Stimulated activated CD8-positive, alpha-beta memory T cell treated with anti-CD3 and anti-CD28 coated beads, Interleukin-4, amount 100 ng/mL, for 48 hours (primary cell): ENCODE measurements at places on chromosomes 7 and 10.

GRCh38 chr7:44621034-44621749 is 14.8 kb downstream of the OGDH start:
- DNase-seq, result no peak

GRCh38 chr7:69992938-69993337 is 394.7 kb downstream of the AUTS2 start:
- no peak for DNase-seq

DNA sequence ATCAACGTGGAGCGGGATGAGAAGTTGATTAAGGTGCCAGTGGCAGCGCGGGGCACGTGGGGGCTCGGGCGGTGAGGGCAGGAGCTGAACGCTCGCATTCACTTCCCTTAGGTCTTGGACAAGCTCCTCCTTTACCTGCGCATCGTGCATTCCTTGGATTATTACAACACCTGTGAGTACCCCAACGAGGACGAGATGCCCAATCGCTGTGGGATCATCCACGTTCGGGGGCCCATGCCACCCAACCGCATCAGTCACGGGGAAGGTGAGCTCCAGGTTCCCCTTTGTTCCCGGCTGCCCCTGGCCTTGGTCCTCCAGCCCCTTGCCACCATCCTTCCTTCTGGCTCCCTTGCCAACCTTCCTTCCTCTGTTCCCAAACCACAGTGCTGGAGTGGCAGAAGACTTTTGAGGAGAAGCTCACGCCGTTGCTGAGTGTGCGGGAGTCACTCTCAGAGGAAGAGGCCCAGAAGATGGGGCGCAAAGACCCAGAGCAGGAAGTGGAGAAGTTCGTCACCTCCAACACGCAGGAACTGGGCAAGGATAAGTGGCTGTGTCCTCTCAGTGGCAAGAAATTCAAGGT is 2.5 kb downstream of the UFSP1 start:
- no peak for DNase-seq

GRCh38 chr7:117395743-117396142 is 31.6 kb downstream of the ASZ1 start:
- DNase-seq, result no peak

GRCh38 chr10:25142116-25142864 is 32.5 kb upstream of the GPR158 start:
- DNase-seq, result no peak

DNA sequence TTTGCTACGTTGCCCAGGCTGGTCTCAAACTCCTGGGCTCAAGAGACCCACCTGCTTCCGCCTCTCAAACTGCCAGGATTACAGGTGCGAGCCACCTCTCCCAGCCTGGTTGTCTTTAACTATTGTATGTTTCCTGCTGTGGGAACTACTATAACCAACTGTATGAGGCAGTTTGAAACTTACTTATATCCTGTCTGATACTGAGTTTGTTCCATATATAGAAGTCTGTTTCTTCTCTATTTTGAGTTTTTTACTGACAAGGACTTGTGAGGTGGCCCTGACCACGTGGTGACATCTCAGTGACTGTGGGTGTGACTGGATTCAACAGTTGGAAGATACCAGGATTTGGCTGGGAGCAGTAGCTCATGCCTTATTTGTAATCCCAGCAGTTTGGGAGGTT is 14.2 kb downstream of the FBH1 start:
- no peak for DNase-seq

DNA sequence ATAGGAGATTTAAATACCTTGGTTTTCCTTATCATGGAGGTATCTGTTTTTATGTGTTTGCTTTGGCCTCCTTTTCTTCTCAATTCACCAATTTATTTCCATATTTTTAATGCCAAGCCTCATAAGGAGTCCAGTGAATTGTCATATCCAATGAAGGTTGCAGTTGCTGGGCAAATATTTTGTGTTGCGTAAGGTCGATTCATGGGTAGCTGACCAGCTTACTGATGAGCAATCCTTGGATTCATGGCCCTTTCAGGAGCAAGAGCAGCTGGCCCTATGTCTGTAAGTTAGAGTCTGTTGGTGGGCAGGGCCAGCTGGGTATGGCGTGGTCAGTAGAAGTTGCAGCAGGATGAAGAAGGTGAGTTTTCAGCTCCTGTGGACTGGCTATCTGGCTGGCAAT is 182.9 kb downstream of the PFKFB3 start:
- no peak for DNase-seq

DNA sequence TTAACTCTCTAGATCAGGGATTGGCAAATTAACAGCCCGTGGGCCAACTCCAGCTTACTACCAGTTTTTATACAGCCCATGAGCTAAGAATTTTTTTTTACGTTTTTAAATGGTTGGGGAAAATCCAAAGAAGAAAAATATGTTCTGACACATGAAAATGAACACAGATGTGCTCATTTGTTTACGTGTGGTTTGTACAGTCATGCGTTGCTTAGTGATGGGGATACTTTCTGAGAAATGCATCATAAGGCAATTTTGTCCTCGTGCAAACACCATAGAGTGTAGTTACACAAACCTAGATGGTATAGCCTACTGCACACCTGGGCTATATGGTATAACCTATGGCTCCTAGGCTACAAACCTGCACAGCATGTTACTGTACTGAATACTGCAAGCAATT is 8.3 kb upstream of the SMKR1 start:
- DNase-seq, result no peak

DNA sequence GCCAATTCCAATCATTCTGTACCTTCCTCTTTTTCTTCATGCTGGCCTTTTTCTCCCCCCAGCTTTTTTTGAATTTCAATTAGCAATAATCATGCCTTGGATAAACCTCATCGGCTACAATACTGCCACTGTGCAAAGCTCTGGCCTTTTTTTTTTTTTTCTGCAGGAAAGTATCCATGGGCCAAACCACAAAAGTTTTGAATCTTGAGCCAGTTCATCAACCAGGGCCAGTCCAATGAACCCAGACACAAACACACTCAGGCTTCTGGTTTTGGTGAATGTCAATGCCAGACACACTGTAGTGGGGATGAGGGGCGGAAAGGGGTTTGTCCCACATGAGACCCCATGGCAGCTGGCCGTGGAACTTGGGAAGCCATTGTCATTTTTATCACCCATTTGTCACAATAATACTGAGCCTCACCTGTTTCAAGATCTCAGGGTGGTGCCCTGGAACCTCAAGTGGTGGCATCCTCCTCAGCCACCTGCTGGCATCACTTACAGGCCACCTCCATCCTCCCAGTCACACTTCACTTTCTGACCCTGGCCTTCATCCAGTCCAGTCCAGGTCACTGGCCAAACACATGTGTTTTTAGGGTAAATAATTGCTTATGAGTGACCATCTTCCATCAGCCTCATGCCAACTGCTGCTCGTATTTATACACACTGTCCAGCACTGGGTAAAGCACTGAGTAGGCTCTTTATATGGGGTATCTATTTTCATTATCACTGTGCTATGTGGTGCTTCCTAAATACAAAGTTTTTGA is 40.8 kb upstream of the TSPAN33 start:
- no peak for DNase-seq

DNA sequence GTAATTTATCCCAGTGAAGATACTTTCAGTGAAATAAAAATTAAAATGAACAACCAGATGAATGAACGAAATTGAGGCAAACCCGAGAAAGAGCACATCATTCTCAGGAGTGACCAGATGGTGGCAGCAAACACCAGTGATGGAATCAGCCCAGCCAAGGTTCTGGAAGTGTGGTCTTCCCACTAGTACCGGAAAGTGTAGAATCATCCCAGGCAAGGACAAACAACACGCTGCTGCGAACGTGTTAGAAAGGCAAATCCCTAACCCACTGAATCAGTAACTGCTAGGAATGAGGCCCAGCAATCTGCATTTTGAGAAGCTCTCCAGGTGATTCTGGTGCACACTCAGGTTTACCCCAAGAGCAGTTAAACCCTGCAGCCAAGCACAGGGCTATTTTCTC is 15.5 kb upstream of the SLC18A3 start:
- peak; percentile 53 for DNase-seq

- DNase-seq, result no peak
Observed at GRCh38 chr7:106038916-106039315, 73.2 kb downstream of the SYPL1 start.

GRCh38 chr7:33643530-33643929 is 261.8 kb upstream of the BMPER start:
- DNase-seq, result no peak

- DNase-seq, result no peak
Observed at GRCh38 chr10:113128450-113129070, 178.5 kb downstream of the TCF7L2 start.

- no peak for DNase-seq
Observed at GRCh38 chr10:129911451-129912165, 52.5 kb downstream of the EBF3 start.

GRCh38 chr7:2823130-2823529 is 21.0 kb downstream of the GNA12 start:
- no peak for DNase-seq

- peak; percentile 66 for DNase-seq
Observed at GRCh38 chr10:128178302-128178958, 52.2 kb upstream of the MKI67 start.

GRCh38 chr7:43179393-43179792 is 66.9 kb downstream of the HECW1 start:
- DNase-seq, result no peak

DNA sequence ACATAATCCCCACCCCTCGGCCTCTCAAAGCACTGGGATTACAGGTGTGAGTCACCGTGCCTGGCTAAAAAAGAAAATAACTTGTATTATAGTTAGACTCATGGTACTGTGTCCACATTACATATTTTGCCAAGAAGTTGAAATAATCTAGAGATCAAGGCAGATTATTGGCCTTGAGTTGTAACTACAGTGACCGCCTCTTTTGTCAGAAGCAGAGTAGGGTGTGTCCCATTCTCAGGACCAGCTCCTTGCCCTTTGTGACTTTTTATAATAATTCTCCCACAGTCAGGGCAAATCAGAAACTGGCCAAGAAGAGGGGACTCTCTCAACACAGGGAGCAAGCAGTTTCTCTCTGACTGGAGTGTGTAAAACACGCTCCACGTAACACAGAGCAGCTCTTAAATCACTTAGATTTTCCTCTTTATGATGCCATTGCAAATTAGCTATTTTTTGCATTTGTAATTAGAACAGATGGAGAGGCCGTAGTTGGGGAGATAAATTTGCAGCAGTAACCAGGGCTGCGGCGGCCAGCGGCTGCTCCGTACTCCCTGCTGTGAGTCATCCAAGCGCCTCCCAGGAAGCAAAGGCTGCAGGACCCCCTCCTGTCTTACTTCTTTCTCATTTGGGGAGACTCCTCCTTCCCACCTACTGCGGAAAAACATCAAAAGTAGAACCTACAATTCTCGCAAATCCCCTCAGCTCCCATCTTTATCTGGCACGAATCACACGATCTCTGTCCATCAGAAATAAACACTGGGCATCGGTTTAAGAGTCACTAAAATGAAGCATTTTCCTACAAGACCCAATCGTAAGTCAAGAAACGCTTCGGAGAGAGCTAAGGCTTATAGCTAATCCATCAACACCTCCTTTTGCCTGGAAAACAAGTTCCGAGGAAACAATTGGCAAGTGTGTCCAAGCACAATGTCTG is 32.1 kb upstream of the MSRB2 start:
- no peak for DNase-seq

- DNase-seq, result no peak
Observed at GRCh38 chr10:105742184-105742583, 1101.1 kb downstream of the SORCS3 start.

DNA sequence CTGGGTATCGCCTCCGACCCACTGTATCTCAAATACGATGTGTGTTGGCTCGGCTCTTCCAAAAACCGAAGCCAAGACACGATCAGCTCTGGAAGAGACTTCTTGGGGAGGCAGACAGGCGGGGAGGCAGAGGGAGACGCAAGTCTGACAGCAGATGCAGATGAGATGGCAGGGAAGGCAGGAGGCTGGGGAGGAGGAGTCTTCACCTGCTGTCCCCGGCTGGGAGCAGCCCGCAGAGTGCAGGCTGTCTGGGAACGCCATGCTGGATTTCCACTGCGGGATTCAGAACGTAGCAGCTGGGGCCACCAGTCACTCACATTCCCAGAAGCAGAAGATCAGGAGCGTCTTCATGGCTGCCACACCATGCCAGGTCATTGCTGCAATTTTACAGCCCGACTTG is 29.4 kb downstream of the CTBP2 start:
- no peak for DNase-seq

DNA sequence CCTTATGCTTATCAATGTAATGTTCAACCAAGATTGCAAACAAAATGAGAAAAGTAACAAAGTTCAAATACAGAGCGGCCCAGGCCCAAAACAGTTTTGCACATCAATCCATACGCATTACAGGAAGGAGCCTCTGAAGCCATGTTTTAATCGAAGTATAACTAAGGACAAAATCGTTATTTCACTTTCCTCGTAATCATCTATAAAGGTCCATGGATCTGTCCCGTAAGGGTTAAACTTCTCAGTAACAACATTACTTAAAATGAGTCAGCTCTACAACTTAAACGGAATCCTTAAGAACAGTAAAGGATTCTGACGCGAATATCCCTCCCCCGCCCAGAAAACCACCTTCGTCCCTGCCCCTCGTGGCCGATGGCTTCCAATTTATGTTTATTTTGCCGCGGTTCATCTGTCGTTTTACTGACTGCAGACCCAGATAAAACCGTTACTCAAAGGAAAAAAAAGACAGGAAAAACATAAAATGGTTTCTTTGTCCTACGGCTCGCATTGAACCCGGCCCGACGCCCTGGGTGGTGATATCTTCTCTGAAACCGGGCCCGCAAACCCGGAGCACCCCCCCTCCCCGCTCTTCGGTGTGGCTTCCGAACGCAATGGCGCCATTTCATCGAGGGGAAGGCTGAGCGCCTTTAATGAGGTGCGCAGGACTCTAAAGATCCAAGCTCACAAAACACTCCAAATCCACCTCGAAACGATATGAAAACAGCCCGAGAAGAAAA is 1.1 kb downstream of the HNRNPA2B1 start:
- peak; percentile 69 for DNase-seq

DNA sequence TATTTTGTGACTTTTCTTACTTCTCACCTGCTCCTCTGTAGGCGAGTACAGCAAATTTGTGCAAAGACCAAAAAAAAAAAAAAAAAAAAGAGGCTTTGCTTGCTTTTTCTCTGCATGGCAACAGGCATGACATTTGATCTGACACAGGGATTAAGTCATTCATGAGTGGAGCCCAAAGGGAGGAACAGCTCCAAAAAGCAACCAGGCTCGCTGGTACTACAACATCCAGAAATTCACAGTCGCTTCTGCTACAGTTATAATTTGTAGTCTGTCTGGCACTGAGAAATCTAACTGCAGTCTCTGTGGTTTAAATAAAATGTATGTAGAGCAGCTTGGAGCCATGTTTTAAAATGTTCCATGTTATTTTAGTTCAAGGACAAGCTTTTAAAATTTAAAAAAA is 31.7 kb downstream of the MKX start:
- no peak for DNase-seq

DNA sequence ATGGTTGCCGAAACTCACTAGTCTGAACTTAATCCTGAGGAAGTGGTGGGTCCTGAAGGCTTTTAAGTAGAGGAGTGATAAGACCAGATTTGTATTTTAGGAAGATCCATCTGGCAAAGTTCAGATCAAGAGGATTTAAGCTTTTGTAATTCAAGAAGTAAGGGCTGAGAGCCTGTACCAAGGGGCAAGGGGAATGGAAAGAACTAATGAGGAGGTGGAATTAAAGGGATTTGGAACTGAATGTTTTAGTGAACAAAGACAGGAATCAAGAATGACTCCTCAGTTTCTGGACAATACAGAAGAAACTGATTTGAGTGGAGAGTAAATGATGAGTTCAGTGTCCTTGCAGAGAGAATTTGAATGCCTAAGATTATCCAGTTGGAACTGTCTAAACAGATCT is 249.0 kb downstream of the C7orf25 start:
- DNase-seq, result no peak

- DNase-seq, result no peak
Observed at GRCh38 chr7:35448486-35448885, 194.6 kb upstream of the TBX20 start.
